ENCODE measurements at places on chromosomes 1 and 21.

DNA sequence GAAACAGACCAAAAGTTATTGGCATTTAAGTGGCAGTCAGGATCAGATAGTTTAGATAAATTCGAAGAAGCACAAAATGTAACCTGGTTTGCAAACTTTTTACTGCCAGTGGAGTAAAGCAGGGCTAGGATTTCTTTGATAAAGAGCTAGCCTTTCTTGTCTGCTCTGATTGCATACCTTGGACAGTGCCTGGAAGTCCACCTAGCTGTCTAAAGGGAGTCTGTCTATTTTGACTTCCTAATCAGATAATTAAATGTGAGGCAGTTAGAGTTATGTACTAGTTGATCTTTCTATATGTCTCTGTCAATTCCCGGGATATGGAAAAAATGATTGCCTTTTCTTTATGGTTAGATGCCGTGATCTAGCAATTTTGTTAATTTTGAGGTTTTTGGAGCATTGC lies 4.1 kb downstream of the GPSM2 start:
- H3K27me3 ChIP-seq: no peaks in the 10 kb centered on the region
- H3K4me3 ChIP-seq: no peak overlapping the region
- no peak overlapping the region for H3K27ac ChIP-seq
- no peak for DNase-seq
- H3K4me1 ChIP-seq: no peaks in the 10 kb centered on the region
- H3K36me3 ChIP-seq: no peaks in the 10 kb centered on the region

GRCh38 chr1:219954736-219955421 lies 26.5 kb upstream of the SLC30A10 start:
- H3K4me1 ChIP-seq: no peaks in the 10 kb centered on the region
- no peak overlapping the region for H3K27ac ChIP-seq
- H3K27me3 ChIP-seq: no peaks in the 10 kb centered on the region
- no peak for DNase-seq
- H3K36me3 ChIP-seq: no peaks in the 10 kb centered on the region
- no peak overlapping the region for H3K4me3 ChIP-seq

- peaks cover 10% of the 10 kb centered on the region for H3K36me3 ChIP-seq
- H3K4me1 ChIP-seq: peaks cover 5% of the 10 kb centered on the region
- H3K27me3 ChIP-seq: no peaks in the 10 kb centered on the region
- DNase-seq: no peak
- no peak overlapping the region for H3K4me3 ChIP-seq
Measured at GRCh38 chr1:44801491-44802305, 1.5 kb downstream of the PLK3 start.

GRCh38 chr1:209870151-209870831 lies 42.5 kb downstream of the UTP25 start:
- H3K4me1 ChIP-seq: no peaks in the 10 kb centered on the region
- no peak for DNase-seq
- H3K27me3 ChIP-seq: no peaks in the 10 kb centered on the region
- H3K4me3 ChIP-seq: no peak overlapping the region

DNA sequence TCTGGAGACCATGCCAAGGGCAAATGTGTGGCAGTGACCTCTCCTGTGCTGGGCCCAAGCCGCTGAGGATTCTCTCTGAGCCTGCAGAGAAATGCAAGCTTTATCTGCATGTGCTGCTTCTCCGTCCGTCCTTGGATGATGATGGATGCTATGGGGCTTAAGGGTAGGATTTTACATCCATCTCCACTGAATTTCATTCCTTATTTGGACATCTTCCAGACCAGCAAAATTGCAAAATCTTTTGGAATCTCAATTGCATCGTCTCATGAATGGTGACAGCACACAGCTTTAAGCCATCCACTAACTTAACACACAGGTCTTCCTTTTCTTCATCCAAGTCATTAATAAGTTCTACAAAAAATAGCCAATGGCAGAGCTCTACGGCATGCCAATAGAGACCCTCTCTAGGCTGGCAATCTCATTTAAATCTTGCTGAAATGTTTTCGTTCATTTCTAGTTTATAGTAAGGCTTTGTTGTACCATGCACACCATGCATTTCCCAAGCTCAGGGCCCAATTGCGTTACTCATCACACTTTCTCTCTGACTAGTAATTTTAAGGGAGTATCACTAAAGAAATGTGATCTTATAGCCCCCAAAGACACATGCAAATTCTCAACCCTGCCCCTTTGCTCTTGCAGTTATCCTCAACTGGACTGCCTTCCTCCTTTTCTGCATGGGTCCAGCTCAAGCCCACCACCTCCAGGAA lies 11.1 kb downstream of the BATF3 start:
- H3K27ac ChIP-seq: no peak overlapping the region
- no peaks in the 10 kb centered on the region for H3K27me3 ChIP-seq
- no peaks in the 10 kb centered on the region for H3K4me1 ChIP-seq

- no peak overlapping the region for H3K4me3 ChIP-seq
- H3K36me3 ChIP-seq: no peaks in the 10 kb centered on the region
Measured at GRCh38 chr1:234188454-234188792, 184.8 kb upstream of the COA6 start.

- H3K27me3 ChIP-seq: no peaks in the 10 kb centered on the region
- no peak overlapping the region for H3K4me3 ChIP-seq
- H3K36me3 ChIP-seq: no peaks in the 10 kb centered on the region
Measured at GRCh38 chr1:3518256-3518655, 63.8 kb downstream of the ARHGEF16 start.

DNA sequence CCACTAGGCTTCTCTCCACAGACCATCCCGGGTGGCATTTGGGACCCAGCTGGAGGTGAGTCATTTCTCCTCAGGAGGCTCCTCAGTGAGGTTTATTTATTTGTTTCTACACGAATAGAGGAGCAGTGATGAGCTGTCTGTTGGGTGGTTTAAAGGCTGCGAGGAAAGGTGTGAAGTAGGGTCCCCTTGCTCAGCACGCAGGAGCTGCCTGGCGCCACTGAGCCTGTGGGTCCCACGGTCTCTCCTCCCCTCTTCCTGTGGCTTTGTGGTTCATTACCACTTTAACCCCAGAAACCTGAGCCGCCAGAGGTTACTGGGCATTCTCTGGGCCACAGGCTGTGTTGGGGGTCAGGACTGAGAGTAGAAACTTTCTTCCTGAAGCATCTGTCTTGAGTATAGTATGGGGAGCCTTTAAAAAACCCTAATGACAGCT lies 39.9 kb downstream of the IL6R start:
- no peak overlapping the region for H3K4me3 ChIP-seq
- DNase-seq: no peak
- H3K27ac ChIP-seq: no peak overlapping the region
- no peaks in the 10 kb centered on the region for H3K27me3 ChIP-seq

GRCh38 chr1:210378736-210379135 lies 50.0 kb downstream of the HHAT start:
- H3K4me1 ChIP-seq: peaks cover 1% of the 10 kb centered on the region
- H3K36me3 ChIP-seq: no peaks in the 10 kb centered on the region
- H3K4me3 ChIP-seq: no peak overlapping the region
- no peaks in the 10 kb centered on the region for H3K27me3 ChIP-seq
- no peak for DNase-seq

DNA sequence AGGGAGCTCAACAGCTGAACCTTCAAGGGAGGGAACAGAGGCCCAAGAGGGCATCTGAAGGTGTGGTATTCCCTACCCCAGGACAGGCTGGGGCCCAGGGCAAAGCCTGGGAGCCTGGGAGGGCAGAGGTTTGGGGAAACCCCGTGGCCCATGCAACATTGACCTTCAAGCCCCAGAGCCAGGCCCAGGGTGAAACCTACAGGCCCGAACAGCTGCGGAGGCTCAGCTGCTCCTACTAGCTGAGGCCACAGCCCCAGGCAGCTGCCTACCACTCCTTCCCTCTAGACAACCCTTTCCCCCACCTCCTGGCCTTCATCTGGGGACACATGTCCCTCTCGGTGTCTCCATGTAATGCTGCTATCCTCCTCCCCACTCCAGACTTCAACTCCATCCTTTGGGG lies 3.2 kb downstream of the LAD1 start:
- no peaks in the 10 kb centered on the region for H3K36me3 ChIP-seq
- H3K4me1 ChIP-seq: peaks cover 8% of the 10 kb centered on the region
- no peak overlapping the region for H3K4me3 ChIP-seq
- DNase-seq: no peak
- no peak overlapping the region for H3K27ac ChIP-seq

- no peaks in the 10 kb centered on the region for H3K27me3 ChIP-seq
- H3K27ac ChIP-seq: no peak overlapping the region
- no peaks in the 10 kb centered on the region for H3K4me1 ChIP-seq
Measured at GRCh38 chr21:38775733-38776132, 30.0 kb upstream of the ETS2 start.
